ENCODE measurements at places on chromosomes 12 and 14.
A peak's percentile ranks its signal among the peaks of the same experiment; 100 is the strongest.

- H3K4me3 ChIP-seq: no peak overlapping the region
- no peaks in the 10 kb centered on the region for H3K4me1 ChIP-seq
- DNase-seq: no peak
- no peaks in the 10 kb centered on the region for H3K27me3 ChIP-seq
Observed at GRCh38 chr14:72863216-72864006, 30.5 kb downstream of the DPF3 start.

DNA sequence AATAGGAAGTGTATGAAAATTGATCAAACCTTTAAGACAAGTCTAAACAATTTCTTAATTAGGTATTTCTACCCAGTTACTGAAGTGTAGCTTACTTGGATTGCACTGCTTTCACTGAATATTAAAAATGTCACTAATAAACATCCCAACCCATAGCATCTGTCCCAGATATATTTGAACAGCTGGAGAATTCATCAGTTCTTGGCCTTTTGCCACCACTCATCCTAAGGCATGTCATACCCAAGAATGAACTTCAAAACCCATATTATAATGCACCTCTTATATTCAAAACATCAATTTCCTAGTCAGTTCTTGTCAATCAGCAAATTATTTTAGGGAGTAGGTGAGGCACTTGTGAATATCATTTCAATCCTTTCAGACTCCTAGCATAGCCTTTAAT is 392.3 kb downstream of the PAWR start:
- H3K27ac ChIP-seq: no peak overlapping the region
- DNase-seq: no peak
- H3K27me3 ChIP-seq: no peaks in the 10 kb centered on the region
- H3K4me1 ChIP-seq: no peaks in the 10 kb centered on the region
- no peaks in the 10 kb centered on the region for H3K36me3 ChIP-seq

DNA sequence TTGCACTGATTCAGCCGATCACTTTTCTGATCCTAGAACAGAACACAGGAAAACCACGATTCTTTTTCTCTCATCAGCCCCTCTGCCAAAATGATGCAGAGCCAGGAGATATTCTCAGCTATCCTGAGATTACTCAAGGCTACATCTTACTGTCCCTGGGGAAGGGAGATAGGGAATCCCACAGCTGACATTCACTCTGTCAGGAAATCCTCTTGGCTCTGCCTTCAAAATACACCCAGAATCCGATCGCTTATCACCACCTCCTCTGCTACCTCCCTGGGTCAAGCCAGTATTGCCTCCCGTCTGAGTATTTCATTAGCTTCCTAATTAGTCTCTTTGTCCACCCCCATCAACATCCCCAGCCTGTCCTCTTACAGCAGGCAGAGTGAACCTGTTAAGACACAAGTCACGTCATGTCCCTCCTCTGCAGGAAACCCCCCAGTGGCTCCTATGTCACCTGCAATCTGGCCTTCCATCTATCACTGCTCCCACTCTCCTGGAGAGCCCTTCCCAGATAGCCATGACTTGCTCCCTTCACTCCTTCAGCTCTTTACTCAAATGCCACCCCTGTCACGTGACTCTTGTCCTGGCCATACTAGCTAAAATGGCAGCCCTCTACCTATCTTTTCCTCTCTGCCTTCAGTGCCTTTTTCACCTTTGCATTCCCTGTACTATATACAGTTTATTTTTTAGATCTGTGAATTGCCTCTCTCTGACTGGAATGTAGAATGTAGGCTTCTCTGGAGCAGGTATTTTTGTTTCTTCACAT is 70.3 kb downstream of the GALNT4 start:
- peaks cover 28% of the 10 kb centered on the region for H3K4me1 ChIP-seq
- no peak for DNase-seq
- peak overlapping the region; percentile 78 for H3K27ac ChIP-seq
- H3K4me3 ChIP-seq: no peak overlapping the region
- no peaks in the 10 kb centered on the region for H3K27me3 ChIP-seq

GRCh38 chr12:56753566-56753965 is 1.4 kb upstream of the PRIM1 start:
- no peak overlapping the region for H3K27ac ChIP-seq
- no peaks in the 10 kb centered on the region for H3K27me3 ChIP-seq
- no peak overlapping the region for H3K4me3 ChIP-seq
- H3K4me1 ChIP-seq: peaks cover 14% of the 10 kb centered on the region
- DNase-seq: no peak
- H3K36me3 ChIP-seq: no peaks in the 10 kb centered on the region

DNA sequence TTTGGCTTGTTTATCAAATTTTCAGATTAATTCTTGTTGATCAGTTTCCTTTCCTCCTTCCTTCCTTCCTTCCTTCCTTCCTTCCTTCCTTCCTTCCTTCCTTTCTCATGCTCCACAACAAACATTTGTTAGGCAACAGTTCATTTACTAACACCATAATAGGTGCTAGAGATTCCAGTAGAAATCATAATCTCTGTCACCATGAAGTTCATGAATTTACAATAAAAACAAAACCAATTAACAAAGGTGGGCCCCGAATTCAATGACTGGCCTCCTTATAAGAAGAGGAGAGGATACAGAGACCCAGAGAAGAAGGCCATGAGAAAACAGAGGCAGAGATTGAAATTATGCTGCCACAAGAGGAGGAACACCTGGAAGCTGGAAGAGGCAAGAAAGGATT is 266.9 kb upstream of the GARIN6 start:
- DNase-seq: no peak
- H3K27ac ChIP-seq: no peak overlapping the region
- no peak overlapping the region for H3K4me3 ChIP-seq
- no peaks in the 10 kb centered on the region for H3K27me3 ChIP-seq
- H3K36me3 ChIP-seq: no peaks in the 10 kb centered on the region
- H3K4me1 ChIP-seq: no peaks in the 10 kb centered on the region

- H3K4me1 ChIP-seq: no peaks in the 10 kb centered on the region
- DNase-seq: no peak
Observed at GRCh38 chr14:54348001-54348611, 48.7 kb upstream of the CDKN3 start.

DNA sequence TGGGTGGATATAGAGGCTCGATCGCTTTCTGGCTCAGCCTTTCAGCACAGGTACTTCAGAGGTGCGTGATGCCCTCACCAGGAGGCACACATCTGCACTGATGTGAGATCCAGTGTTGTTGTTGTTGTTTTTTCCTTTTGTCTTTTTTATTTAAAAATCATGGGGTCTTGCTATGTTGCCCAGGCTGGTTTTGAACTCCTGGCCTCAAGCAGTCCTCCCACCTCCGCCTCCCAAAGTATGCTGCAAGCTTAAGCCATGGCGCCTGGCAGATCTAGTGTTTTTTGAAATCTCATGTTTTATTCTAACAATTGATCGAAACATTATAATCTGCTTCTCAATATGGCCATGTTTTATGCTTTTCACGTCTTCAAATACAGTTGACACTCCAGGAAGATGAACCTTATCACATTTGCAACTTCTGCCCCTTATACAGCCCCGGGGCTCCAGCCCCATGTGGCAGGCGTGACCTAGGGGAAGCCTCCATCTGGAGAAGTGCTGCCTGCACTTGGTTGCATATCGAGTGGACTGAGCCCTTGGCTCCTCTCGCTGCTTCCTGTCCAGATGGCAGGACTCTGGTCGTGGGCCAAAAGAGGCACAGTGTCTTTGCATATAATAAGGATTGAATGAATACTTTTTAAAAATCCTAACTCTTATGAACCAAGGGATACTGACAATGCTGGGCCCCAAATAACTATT is 71.7 kb downstream of the TRAF3 start:
- peaks cover 14% of the 10 kb centered on the region for H3K4me1 ChIP-seq
- DNase-seq: no peak
- no peaks in the 10 kb centered on the region for H3K36me3 ChIP-seq
- no peak overlapping the region for H3K27ac ChIP-seq
- H3K4me3 ChIP-seq: no peak overlapping the region

DNA sequence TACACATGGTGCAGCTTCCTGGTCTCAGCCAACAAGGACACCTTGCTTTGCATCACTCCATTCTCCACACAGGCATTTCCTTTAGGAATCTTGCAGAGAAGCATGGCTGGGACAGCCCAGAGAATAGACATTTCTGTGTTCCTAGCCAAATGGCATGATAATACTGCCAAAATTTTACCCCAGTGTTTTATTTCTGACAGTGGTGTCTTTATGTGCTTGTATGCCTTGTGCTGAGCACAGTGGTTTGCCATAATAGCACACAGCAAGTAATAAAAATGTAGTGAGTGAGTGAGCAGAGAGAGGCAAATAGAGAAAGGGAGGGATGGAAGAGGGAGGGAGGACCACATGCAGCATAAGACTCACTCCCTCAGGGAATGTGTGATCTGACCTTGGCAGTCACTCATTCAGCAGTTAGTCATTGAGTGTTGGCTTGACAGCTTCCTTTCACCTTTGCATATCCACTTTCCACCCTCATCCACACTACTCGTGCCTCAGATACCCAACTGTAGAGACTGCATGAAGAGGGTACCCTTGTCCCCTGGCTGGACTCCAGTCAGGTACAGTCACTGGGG is 212.8 kb upstream of the CCDC196 start:
- H3K27me3 ChIP-seq: no peaks in the 10 kb centered on the region
- no peak overlapping the region for H3K27ac ChIP-seq
- no peaks in the 10 kb centered on the region for H3K4me1 ChIP-seq

- no peaks in the 10 kb centered on the region for H3K36me3 ChIP-seq
- no peaks in the 10 kb centered on the region for H3K27me3 ChIP-seq
- no peak for DNase-seq
- peaks cover 19% of the 10 kb centered on the region for H3K4me1 ChIP-seq
Observed at GRCh38 chr12:41122894-41123293, 65.2 kb upstream of the PDZRN4 start.

- H3K27me3 ChIP-seq: no peaks in the 10 kb centered on the region
- no peak overlapping the region for H3K27ac ChIP-seq
- no peak for DNase-seq
- H3K4me1 ChIP-seq: peaks cover 17% of the 10 kb centered on the region
- H3K4me3 ChIP-seq: no peak overlapping the region
Observed at GRCh38 chr14:22650960-22651521, 6.9 kb upstream of the OR6J1 start.

GRCh38 chr12:41026151-41026550 is 162.0 kb upstream of the PDZRN4 start:
- no peak overlapping the region for H3K27ac ChIP-seq
- no peak overlapping the region for H3K4me3 ChIP-seq
- no peak for DNase-seq
- H3K4me1 ChIP-seq: no peaks in the 10 kb centered on the region

- H3K4me1 ChIP-seq: peaks cover 21% of the 10 kb centered on the region
- H3K4me3 ChIP-seq: peak overlapping the region; percentile 5
- H3K36me3 ChIP-seq: no peaks in the 10 kb centered on the region
- H3K27me3 ChIP-seq: no peaks in the 10 kb centered on the region
- peak overlapping the region; percentile 90 for H3K27ac ChIP-seq
- DNase-seq: peak; percentile 35
Observed at GRCh38 chr14:101730626-101731186, 30.8 kb upstream of the PPP2R5C start.

DNA sequence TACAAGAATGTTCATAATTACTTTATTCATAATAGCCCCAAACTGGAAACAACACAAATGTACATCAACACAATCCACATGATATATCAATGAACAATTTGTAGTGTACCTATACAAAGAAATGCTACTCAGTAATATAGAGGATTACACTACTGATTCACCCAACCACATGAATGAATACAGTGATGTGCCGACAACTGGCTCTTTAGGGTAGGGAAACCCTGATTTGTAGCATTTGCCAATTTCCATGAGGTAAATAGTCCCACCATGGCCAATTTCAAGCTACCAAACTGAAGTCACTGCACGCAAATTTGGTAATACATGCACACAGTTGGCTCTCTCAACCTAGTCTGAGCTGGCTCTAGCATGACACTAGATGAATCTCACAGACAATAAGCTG is 190.4 kb upstream of the KRR1 start:
- no peaks in the 10 kb centered on the region for H3K27me3 ChIP-seq
- H3K4me1 ChIP-seq: peaks cover 5% of the 10 kb centered on the region
- H3K36me3 ChIP-seq: no peaks in the 10 kb centered on the region
- no peak for DNase-seq
- H3K4me3 ChIP-seq: no peak overlapping the region
- no peak overlapping the region for H3K27ac ChIP-seq

GRCh38 chr12:117148642-117149041 is 41.6 kb downstream of the FBXO21 start:
- peaks cover 61% of the 10 kb centered on the region for H3K36me3 ChIP-seq
- no peak overlapping the region for H3K4me3 ChIP-seq
- no peak for DNase-seq
- H3K27me3 ChIP-seq: no peaks in the 10 kb centered on the region

- H3K36me3 ChIP-seq: no peaks in the 10 kb centered on the region
- no peak overlapping the region for H3K4me3 ChIP-seq
- no peaks in the 10 kb centered on the region for H3K4me1 ChIP-seq
- H3K27ac ChIP-seq: no peak overlapping the region
- peaks cover 10% of the 10 kb centered on the region for H3K27me3 ChIP-seq
Observed at GRCh38 chr12:107180272-107180671, 86.9 kb upstream of the CRY1 start.

DNA sequence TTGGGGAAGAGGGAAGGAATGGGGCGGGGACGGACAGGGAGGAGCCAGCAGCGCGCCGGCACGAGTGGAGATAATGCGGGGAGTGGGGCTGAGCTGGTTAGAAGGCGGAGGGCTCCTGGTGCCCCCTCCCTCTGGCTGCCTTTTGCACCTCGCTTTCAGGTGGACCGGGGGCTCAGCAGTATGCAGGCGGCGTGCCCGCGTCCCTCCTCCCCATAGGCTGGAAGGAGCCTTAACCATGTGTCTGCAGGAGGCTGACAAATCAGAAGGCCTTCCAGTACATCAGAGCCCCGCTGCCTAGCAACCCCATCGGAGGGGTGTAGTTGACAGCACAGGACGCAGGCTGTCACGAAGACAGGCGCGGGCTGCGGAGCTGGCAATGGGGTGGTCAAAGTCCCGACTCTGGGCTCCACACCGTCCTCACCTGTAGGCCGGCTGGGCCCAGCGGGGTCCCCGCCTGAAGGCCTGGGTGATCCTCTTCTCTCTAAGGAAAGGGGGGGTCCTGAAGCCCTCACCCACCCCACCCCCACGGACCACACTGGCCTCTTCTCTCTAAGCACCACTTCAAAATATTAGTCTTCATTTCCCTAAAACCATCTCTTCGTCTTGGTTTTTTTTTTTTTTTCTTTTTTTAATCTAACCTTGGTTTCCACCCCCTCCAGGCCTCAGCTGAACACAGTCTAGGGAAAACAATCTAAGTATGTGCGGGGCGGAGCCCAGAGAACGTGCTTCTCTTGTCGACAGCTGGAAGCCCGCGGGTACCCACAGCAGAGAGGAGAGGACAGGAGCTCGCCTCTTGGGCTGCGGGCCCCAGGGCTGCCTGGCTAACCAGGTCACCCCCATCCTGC is 44.5 kb downstream of the KDM2B start:
- H3K4me3 ChIP-seq: peak overlapping the region; percentile 74
- DNase-seq: peak; percentile 87
- H3K27me3 ChIP-seq: no peaks in the 10 kb centered on the region

- no peak overlapping the region for H3K4me3 ChIP-seq
- peaks cover 90% of the 10 kb centered on the region for H3K36me3 ChIP-seq
- DNase-seq: no peak
- H3K27ac ChIP-seq: no peak overlapping the region
- H3K4me1 ChIP-seq: no peaks in the 10 kb centered on the region
Observed at GRCh38 chr14:74062809-74063150, 21.5 kb downstream of the ALDH6A1 start.

- H3K27ac ChIP-seq: no peak overlapping the region
- no peak overlapping the region for H3K4me3 ChIP-seq
- peaks cover 2% of the 10 kb centered on the region for H3K4me1 ChIP-seq
- no peaks in the 10 kb centered on the region for H3K27me3 ChIP-seq
- DNase-seq: no peak
- peaks cover 35% of the 10 kb centered on the region for H3K36me3 ChIP-seq
Observed at GRCh38 chr12:42468341-42468821, 121.2 kb downstream of the PRICKLE1 start.

GRCh38 chr14:71429902-71430301 is 502.3 kb upstream of the RGS6 start:
- no peaks in the 10 kb centered on the region for H3K4me1 ChIP-seq
- no peak overlapping the region for H3K27ac ChIP-seq
- DNase-seq: no peak
- no peaks in the 10 kb centered on the region for H3K27me3 ChIP-seq
